ENCODE measurements at places on chromosomes 5 and 9. TPM values are rescaled to one million over a fixed set of nuclear protein-coding genes. Genes with fewer than 3 reads are reported as not detected.
A peak's percentile ranks its signal among the peaks of the same experiment; 100 is the strongest.

DNA sequence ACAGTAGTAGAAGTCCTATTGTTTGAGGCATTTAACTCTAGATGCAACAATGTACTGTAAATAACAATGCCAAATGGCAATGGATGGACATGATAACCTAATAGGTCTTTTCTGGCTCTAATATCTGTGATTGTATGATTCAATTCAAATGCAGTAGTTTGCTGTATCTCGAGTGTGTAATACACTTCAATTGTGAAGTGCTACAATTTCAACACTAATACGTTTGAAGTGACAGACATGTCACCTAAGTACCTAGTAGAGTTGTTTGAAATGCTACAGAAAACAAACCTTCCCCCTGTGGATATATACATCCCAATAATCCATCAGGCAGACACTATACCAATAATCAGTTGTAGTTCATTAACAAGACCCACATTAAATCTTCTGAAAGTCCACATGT, 305.9 kb upstream of the ITGA1 start:
- DNase-seq, result no peak

DNA sequence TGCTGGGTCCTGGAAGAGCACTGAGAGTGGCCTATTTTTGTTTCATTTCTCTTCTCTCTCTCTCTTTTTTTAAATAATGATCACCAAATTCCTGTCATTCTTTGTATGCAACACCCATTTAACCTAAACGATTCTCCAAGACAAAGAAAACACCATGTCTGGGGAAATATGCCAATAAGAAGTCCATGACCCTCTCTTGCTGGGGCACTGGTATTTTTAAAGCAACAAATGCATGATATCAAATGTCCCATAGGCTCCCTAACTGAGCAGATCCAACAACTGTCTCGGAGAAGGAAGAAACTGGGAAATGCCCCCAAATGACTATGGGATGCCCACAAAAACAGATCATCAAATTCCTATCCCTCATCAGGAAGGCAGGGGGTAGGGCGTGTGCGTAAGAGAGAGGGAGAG, 567.4 kb downstream of the CCDC171 start:
- no peak for DNase-seq

DNA sequence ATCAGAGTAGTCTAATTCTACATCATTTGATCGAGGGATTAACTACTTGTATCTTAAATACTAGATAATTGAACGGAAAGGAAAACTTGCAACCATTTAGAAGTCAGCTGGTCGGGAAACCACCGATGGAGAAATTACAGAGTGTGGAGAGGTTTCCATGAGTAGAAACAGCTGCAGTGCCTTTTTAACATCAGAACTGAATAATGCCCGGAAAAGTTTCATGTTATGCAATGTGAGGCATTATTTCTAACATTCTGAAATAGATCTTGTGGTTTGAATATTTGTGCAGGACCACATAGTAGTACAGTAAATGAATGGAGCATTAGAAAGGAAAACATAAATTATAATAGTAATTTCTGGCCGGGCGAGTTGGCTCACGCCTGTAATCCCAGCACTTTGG, 88.1 kb upstream of the RNF180 start:
- DNase-seq, result no peak

- no peak for DNase-seq
These were observed 19.0 kb downstream of the NDUFA8 start for GRCh38 chr9:122140368-122141193.

- peak; percentile 84 for DNase-seq
These were observed 124.8 kb downstream of the HSD17B3 start for GRCh38 chr9:96177005-96177718.

- no peak for DNase-seq
These were observed 49.9 kb upstream of the ERBIN start for GRCh38 chr5:65876496-65876895.

- no peak for DNase-seq
These were observed 90.9 kb upstream of the BOD1 start for GRCh38 chr5:173707392-173707791.

DNA sequence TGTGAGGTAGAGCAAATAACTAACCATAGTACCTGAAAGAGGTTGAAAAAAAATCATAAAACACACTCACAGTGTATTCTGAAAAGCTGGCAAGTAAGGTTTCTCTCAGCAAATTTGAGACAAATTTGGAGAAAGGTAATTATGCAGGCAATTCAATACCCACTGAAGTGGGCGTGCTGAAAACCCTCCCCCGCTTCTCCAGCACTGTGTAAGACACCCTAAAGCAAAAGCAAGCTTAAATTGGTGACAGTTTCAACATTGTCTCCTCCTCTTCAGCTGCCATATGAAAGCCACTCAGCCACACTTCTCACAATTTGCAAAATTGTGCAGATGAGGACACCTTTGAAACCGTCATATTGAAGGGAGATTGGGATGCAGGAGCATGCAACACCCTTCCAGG, 322.3 kb upstream of the CDH6 start:
- DNase-seq, result no peak

DNA sequence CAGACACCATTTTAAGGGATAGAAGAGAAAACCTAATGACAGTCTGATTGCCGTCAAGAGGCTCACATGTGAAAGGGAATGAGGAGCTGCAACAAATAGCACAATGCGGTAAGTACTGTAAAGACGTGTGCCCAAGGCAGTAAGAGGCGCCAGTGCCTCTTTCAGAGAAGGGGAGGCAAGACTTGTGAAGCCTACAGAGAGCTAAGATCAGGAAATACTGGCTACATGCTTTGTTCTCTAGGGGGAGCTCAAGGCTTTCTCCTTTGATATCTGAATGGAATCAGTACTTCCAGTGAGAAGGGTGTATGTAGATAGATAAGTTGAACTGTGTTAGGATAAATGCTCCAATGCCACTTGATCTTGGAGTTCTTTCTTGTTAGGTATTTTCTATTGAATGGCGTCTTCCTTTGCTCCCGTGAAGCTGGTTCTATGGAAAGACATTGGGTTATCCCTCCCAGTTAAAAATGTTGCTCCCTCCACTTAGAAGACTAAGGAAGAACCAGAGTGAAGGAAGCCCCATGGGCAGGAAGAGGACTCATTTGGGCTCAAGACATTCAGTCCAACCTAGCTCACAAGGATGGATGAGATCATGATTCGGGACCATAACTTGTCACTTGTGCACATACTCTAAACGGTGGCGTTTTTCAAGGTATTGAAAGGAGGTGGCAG, 23.5 kb upstream of the ALDOB start:
- DNase-seq, result peak; percentile 79

DNA sequence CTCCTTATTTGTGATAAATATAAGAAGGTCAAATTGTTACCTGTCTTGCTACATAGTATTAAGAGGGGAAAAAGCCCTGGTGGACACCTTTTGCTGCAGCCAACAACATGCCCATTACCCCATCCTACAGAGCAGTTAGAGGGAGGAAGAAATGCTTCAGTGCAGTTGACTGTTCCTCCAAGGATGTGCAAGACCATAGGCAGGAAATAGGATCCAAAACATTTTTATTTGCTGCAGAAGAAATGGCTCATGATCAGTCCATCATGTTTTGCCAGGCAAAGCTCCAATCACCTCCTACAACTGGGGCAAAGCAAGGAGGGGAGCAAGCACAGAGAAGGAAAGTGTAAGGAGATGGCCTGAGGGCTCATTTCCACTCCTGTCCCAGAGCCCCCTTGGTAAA, 399.1 kb upstream of the PIK3R1 start:
- DNase-seq, result no peak

DNA sequence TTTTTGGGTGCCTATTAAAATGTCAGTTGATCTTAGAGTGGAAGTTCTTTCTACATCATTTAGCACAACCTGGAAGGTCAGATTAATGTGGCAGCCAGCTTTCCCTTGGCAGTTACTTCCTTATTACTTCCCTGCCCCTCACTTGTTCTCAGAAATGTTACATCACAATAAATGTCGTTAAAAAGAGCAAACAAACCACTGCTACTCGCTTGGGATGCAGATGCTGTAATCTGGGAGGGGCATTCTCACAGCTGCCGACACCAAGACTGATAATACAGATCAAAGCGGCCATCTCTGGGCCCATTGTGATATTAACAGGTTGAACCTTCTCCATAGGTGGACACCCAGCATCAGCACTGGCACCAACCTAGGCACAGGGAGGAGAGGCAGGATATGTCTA, 29.3 kb downstream of the PLAC8L1 start:
- DNase-seq, result no peak

DNA sequence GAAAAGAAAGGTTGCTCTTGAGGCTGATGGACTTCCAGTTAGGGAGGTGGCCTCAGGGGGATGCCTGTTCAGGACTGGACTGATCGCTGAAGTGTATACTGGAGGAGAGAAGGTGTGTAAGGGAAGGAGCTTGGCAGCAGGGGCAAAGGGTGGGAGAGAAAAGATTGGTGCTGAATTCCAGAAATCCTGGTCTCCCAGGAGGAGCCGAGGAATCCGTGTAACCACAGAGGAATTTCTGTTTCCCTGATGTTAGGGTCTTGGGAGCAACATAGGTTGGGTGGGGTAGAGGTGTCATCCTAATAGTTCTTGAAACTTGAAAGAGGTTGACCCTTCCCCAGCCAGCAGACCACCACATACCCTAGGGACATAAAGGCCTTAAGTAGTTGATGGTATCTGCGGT, 88.9 kb upstream of the PTPN3 start:
- no peak for DNase-seq

DNA sequence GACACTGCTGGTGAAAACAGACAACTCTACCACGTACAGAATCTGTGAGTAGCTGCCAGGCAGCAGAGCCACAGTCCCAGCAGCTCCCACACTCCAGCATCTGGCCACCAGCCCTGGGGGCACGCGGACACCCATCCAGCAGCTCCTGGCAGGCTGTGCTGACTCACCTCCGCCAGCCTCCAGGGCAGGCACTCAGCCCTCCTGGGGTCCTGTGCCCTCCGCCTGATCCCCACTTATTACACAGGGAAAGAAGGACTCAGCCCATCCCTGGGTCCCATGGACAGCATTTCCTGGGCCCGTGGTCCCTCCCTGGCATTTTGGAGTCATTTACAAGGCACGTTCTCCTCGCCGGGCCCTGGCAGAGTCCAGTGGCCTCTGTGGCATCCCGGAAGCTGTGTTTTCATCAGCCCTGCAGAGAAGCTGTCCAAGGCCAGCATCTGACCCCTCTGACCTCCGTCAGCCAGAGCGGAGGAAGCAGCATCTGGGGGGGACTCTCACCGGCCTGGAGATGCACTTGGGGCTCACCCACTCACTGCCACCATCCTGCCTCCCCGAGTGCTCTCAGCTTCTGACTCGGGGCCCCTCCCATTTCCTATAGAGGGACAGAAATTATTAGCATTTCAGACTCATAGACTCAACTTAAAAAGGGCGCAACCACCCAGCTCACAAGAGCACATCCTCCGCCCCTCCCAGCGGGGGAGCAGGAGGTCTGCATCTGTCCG, 21.6 kb downstream of the PAEP start:
- DNase-seq, result no peak

GRCh38 chr9:117081641-117082317, 333.1 kb downstream of the ASTN2 start:
- peak; percentile 25 for DNase-seq

GRCh38 chr9:123749580-123750202, 180.2 kb downstream of the DENND1A start:
- DNase-seq, result no peak

DNA sequence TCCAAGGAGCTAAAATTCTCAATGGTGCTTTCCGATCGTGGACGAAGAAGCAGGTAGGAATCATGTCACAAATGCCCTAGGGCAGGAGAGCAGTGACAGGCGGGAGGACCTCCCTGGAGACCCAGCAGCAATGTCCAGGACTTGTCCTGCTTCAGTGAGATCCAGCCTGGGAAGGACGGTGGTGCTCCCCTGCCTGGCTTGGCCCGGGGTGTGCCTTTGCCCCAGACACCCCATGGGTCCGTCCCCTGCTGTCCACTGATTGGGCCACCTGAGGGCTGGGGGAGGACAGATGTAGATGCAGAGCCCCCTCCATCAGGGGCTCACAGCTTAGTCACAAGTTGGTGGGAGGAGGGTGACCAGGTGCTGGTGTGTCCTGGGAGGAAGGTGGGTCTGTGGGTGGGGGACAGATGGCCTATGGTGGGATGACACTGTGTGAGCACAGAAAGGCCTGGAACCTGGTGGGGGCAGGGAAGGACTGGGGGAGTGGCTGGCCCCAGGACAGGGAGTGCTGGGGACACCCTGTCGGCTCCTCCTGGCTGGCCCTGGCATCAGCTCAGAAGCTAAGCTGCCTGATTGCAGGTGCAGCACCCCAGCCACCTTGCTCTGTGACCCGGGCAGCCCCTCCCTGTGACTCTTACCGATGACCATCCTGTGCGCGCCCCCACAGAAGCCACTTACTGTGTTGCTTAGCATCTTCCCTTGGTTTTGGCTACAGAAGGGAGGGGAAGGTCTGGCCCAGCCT, 82.0 kb downstream of the PHF2 start:
- no peak for DNase-seq

DNA sequence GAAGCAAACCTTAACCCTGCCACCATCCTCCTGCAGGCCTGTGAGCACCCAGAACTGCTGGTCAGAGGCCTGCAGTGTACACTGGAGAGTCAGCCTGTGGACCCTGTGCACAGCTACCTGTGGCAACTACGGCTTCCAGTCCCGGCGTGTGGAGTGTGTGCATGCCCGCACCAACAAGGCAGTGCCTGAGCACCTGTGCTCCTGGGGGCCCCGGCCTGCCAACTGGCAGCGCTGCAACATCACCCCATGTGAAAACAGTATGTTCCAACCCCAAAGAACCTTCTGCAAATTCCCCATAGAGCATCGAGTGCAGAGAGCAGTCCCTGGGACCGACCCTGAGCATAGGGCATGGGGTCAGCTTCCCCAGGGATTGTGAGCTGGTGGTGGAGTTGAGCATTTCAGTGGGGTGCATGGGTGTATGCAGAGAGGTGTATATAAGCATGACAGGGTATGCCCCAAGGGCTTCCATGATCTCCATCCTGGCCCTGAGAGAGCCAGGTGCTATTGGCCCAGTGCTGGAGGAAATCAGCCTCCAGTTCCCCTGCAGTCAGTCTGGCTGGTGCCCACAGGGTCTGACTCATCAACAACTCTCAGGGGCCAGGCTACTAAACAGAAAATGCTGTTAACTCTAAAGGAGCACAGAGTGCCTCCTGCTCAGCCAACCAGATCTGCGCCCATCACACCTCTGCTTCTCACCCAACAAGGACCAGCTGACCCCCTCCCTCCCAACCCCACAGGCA, 126.2 kb downstream of the SAXO1 start:
- no peak for DNase-seq

DNA sequence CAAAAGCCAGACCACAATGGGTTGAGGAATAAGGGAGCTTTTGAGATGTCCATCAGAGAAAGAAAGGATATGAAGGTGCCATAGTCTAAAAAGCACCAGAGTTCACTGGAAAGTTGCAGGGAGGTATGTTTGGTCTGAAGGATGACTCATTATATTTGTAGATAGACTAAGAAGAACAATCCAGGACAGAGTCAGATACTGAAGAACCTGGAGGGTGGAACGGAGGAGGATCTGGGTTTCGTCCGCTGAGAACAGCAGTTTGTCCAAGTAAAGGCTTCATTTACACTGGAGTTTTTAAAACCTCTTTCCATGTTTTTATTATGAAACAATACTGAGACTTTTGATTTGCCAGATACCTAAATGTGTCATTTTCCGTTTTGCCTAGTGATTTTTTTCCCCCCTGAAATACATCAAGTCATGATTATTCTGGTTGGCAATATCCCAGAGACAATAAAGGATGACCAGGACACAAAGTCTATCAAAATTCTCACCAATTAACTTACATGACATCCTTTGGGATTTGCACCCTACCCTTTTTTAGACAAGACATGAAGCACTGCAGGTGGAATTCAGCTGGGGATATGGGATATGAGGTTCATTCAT, 219.9 kb downstream of the MLLT3 start:
- no peak for DNase-seq

ZNF366 gene
- 6.0 TPM for total RNA-seq

OR13C3 gene
- total RNA-seq, result not detected

FCN1 gene
- total RNA-seq, result 65.0 TPM

ZFP2 gene
- 1.5 TPM for total RNA-seq

C1QTNF3 gene
- total RNA-seq, result 20.3 TPM

IL13 gene
- total RNA-seq, result not detected

QRFP gene
- total RNA-seq, result not detected

EMB gene
- 18.9 TPM for total RNA-seq

Measured in lung (tissue), 17 donors.